ENCODE measurements at places on chromosomes 1 and 21. TPM values are rescaled to one million over a fixed set of nuclear protein-coding genes. Genes with fewer than 3 reads are reported as not detected.

The HRNR gene
- not detected for total RNA-seq

The HHAT gene
- 28.2 TPM for total RNA-seq

The RHOU gene
- total RNA-seq = 0.12 TPM

DNA sequence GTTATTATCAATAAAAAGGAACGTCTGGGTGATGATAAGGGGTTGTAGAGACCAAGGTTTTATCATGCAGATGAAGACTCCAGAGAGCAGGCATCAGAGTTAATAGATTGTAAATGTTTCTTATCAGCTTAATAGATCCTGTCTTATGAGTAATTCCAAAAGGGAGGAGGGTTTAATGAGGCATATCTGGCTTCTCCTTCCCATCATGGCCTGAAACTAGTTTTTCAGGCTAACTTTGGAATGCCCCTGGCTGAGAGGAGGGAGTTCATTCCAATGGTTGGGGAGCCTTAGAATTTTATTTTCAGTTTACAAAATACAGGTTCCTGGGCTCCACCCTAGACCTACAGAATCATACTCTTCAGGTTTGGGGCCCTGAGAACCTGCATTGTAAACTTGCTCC lies 13.5 kb downstream of the PLA2G2D start:
- DNase-seq = no peak

- no peak for DNase-seq
Measured at GRCh38 chr1:46211051-46211450, 7.9 kb downstream of the LURAP1 start.

DNA sequence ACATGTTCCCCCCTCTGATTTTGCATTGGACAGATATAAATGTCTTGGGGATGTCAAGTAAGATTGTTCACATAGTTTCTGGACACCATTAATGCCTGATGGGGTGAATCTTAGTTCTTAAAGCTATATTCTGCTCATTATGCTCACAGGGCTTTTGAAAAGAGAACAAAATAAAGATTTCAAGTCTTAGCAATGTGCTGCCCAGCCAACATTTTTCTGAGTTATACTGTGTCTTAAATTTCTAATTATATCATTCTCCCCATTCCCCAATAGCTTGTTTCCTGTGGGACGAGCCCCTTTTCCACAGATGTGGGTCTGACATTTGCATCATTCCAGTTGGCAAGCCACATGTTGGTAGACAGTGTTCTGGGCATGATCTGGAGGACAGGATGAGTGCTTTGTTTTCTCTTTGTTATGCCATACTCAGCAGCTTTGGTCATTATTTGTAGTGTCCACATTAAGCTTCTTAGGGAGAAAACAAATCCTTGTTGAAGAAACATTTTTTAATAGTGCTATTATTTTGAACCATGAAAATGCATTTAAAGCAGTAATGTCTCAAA lies 32.8 kb downstream of the MTARC1 start:
- DNase-seq = no peak

DNA sequence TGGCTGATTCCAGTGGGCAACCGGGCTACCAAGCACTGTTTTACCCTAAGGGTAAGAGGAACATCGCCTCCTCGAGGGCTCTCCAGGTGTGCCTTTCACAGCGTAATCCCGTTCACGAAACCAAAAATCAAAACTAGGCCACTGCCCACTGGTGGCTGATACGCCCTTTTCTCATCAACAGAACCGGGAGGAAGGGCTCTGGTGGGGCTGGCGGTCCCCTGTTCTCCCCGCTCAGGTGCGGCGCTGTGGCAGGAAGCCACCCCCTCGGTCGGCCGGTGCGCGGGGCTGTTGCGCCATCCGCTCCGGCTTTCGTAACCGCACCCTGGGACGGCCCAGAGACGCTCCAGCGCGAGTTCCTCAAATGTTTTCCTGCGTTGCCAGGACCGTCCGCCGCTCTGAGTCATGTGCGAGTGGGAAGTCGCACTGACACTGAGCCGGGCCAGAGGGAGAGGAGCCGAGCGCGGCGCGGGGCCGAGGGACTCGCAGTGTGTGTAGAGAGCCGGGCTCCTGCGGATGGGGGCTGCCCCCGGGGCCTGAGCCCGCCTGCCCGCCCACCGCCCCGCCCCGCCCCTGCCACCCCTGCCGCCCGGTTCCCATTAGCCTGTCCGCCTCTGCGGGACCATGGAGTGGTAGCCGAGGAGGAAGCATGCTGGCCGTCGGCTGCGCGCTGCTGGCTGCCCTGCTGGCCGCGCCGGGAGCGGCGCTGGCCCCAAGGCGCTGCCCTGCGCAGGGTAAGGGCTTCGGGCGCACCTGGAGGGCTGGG lies at the start of gene IL6R:
TSS of gene IL6R (plus strand) at position 360 of the 763 bp plus-strand sequence. CDS start at position 647, 287 bp downstream.
- DNase-seq = peak; percentile 86

DNA sequence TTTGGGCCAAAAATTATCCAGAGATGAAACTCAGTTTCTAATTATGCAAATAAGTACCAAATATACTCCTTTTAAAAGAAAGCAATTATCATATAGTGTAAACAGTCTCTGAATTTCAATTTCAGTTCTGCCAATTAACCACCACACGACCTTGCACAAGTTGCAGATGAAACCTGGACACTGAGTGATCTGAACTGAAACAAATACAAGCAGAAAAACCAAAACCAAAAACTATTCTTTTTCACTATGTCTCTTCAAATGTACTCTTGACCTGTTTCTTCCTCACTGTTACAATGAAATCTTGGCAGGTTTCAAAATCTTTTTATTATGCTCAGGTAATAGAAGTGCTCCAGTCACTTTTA lies 79.2 kb downstream of the TYW3 start:
- no peak for DNase-seq

DNA sequence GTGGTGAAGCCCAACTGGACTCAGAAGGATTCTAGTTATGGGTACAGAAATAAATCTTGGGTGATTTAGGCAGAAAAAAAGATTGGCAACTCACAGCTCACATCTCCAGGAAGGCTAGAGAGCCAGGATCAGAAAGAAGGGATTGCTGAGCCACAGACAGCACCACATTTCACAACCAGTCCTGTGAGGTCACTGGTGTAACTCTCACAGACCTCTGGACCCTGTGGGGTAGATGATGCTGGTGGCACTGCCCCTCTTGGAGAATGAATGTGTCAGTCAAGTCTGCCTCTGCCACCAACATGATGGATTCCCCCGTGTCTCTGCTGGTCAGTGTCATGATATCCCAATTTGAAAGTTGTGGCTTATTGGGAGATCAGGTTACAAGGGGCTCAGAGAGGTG lies 70.9 kb upstream of the HMCN1 start:
- DNase-seq = no peak

DNA sequence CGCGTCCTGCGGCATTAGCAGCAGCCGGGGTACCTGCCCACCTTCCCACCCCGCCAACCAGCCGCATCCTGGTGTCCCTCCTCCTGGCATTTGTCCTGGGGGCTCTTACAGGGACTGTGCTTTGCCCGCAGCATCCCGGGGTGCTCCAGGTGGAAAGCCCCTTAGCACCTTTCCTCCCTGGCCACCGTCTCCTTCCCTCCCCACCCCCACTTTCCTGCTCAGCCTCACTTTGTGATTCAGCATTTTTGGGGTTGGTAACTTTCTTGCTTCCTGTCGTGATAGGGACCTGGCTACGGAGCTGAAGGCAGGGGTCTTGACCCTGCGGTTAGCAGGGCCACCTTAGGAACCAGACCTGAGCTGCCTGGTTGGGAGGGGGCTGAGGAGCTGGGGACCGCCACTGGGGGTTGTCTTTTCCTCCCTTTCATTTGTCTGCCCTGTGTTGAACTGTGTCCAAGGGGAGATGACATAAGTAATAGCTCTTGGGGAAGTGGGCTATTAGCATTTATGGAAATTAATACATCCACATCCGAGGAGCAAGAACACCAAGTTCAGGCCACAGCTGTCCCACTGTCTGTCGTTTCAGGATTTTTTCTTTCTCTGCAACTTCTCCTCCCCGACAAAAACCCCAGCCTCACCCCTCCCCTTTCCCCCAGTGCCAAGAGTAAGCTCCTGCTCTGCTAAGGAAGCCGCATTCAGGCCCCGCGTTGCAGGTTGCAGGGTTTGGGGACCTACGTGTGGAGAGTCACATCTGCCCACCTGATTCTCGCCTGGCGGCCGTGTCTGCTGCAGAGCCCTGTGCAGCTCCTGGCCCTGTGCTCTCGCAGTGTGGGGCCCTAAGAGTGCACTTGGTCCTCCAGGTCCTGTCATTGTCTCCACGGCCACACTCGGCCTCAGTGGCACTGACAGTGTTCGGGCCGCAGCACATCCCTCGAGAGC lies 1.6 kb upstream of the NPHP4 start:
- DNase-seq = peak; percentile 38

DNA sequence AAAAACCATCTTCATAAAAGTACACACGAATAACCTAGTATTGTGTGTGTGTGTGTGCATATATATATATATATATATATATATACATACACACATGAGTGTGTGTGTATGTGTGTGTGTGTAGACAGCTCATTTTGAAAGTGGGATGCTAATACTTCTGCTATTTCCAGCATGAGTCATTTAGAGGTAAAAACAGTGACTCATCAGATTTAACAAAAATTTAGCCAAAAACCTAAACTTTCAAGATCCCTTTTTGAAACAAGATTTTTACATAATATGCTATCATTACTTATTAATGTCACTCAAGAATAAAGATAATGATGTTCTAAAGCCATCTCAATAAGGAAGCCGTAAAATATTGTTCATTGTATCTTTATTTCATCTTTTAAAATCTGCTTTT lies 35.6 kb upstream of the ADGRL4 start:
- DNase-seq = no peak

- no peak for DNase-seq
Measured at GRCh38 chr1:75625795-75626194, 14.9 kb upstream of the SLC44A5 start.

GRCh38 chr1:19643121-19643520 lies 990 bp upstream of the NBL1 start:
- DNase-seq = no peak
